ENCODE measurements at places on chromosomes 7 and 10. TPM values are rescaled to one million over a fixed set of nuclear protein-coding genes. Genes with fewer than 3 reads are reported as not detected.

TMEM140 gene
- 12.1 TPM for total RNA-seq

BNIP3 gene
- total RNA-seq, result 81.4 TPM

ADCK2 gene
- 14.1 TPM for total RNA-seq

GALNT17 gene
- not detected for total RNA-seq

GHRHR gene
- not detected for total RNA-seq

AOAH gene
- total RNA-seq, result 0.74 TPM

NCF1 gene
- not detected for total RNA-seq

STOX1 gene
- total RNA-seq, result 0.09 TPM

NUDT1 gene
- 8.3 TPM for total RNA-seq

DNA sequence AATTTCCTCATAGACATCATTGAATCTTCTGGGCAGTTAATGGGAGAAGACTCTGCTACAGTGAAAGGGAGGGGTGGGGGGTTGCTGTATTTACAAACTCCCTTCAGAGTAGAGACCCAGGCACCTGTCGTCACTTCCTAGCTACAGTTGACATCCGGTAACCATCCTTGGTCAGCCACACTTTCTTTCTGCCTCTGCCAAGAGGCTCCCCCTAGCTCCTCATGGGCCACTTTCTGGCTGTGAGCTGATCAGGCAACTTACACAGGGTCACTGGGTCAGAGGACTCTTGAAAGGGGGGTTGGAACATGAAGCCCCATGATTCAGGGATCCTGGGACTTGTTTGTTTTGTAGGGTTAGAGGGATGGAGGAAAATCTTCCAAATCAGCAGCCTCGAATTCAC lies 1.2 kb downstream of the TECPR1 start:
- no peak for DNase-seq

DNA sequence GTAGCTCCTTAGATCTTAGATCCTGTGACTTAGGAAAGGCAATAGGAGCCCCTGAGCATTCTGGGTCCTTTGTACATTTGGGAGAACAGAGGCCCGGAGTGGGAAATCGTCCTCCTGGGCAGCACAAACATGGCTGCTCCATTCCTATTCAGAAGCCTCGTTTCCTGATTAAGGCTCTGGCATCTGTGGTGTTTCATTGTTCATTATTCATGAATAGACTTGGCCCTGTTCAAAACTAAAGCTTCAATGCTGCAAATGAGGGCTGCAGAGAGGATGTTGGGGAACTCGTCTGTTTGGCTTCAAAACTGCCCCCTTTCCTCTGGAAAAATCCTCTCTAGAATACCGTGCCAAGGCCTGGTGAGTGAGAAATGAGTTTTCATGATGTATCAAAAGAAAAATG lies 3.4 kb upstream of the HTRA1 start:
- no peak for DNase-seq

DNA sequence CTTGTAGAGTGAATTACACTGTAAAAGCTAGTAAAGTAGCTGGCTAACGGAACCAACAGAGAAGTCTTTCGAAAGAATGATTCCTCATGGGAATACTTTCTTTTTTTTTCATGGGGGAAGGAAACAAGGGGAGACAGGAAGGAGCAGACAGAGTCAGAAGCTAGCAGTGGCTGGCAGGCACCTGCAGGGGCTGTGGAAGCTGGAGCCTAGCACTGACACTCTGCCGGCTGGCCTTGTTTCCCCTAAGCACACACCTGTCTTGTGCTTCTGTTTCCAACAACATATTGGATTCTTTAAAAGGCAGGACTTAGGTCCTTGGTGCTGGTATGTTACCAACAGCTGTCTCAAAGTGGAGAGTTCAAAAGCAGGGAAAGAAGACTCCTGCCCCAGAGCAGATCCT lies 24.7 kb downstream of the NOD1 start:
- peak; percentile 54 for DNase-seq

DNA sequence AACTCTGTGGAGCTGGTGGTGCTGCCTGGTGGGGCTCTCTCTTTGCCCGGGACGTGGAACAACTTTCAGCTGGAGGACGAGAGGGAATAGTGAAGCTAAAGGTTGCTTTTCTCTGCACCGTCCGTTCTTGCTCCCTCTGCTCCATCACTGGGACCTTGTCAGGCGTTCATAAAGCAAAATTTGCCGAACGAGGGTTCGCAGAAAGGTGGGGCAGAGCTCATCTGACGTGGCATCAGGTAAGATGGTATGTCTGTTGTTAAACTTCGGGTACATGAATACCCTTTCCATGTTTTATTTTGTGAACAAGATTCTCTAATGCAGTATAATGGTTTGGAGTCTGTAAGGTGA lies 416 bp downstream of the BBS9 start:
- DNase-seq, result no peak

DNA sequence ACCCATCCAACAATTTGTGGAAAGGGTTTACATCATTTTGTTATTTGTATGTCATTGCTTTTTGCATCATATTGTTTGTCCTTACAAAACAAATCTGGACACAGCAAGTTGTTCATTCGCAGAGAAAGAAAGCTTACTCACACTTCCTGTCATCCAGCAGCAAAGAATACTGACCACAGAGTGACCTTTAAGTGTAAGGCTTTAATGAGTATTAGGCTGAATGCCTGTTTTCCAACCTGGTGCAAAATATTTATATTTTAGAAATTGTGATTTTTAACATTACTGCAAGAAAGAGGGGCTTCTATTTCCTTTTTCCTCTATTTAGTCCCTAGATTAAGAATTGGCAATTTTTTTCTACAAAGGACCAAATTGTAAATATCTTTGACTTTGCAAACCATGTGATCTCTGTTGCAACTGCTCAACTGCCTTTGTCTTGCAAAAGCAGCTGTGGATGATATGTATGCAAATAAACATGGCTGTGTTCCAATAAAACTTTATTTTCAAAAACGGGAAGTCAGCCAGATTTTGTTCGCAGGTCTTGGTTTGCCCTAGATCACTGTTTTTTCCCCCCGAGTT lies 27.8 kb upstream of the ITGB1 start:
- peak; percentile 87 for DNase-seq

GRCh38 chr10:37434091-37434490 lies 308.7 kb downstream of the ANKRD30A start:
- DNase-seq, result peak; percentile 1

GRCh38 chr10:114698271-114699061 lies 40.4 kb upstream of the ABLIM1 start:
- DNase-seq, result no peak

GRCh38 chr10:17263580-17263979 lies 35.5 kb downstream of the VIM start:
- DNase-seq, result no peak

GRCh38 chr10:98363220-98363619 lies 51.8 kb downstream of the PYROXD2 start:
- no peak for DNase-seq

DNA sequence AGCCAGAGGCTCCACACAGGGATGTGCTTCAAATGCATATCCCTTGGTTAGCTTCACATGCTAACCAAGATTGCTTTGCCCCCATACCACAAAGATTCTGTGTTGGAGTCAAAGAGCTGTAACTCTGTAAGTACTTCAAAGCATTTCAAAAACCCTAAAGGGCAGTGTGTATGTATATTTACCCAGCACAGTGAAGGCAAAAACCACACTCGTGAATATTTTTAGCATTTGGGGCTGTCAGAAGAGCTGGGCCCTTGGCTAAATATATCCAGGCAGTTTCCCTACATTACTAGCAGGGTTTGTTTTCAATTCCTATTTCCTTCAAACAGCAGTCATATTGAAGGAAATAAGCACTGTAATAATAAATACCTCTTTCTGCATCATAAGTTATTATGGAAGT lies 84.2 kb upstream of the STEAP1B start:
- no peak for DNase-seq

DNA sequence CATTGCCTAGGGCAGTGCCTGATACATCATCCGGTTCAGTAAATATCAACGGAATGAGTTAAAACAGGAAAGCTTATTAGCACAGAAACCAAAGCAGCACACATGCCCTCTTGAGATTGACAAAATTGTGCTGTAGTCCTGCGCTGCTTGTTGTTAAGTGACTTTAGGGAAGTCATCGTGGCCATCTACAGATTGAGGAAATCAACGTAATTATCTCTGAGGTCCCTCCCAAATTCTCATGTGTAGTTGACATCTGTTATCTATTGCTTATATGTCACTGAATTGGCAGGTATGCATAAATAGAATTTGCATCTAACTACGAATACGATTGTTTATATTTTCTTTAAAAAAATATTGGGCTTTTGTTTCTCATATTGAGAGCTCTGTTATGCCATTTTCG lies 3.5 kb upstream of the GNB2 start:
- no peak for DNase-seq

DNA sequence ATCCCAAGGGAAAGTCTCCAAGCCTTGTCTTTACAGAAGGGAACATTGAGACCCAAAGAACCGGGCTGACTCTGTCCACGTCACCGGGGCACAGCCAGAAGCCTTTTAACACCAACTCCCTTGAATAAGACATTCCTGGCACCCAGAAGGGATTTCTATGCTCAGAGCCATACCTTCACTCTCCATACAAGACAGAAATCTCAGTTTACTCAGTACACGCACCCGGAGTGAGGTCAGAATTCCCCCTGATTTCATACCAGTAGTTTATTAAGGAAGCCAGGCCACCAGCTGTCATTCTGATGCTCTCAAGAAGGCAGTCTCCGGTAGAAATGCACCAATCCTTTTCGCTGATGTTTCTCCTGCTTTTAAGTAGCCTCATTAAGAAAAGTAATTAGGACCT lies 134.2 kb upstream of the KCNMA1 start:
- DNase-seq, result no peak

DNA sequence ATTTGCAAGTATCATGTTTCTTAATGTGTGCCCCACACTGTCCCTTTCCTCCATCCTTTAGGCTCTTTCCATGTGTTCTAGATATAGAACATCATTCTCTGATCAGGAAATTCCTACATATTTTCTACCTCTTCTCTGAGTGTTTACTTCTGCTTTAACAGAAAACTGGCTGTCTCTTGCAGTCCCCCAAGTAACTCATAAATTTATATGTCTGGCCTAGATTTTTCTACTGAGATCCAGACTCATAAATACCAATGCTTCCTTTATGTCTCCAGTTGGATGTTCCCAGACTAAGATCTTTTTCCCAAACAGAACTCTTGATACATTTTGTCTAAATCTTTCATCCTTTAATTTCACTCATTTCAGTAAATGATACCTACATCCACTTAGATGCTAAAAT lies 181.8 kb downstream of the CDK14 start:
- DNase-seq, result no peak

GRCh38 chr10:10911471-10911921 lies 106.2 kb upstream of the CELF2 start:
- peak; percentile 94 for DNase-seq

DNA sequence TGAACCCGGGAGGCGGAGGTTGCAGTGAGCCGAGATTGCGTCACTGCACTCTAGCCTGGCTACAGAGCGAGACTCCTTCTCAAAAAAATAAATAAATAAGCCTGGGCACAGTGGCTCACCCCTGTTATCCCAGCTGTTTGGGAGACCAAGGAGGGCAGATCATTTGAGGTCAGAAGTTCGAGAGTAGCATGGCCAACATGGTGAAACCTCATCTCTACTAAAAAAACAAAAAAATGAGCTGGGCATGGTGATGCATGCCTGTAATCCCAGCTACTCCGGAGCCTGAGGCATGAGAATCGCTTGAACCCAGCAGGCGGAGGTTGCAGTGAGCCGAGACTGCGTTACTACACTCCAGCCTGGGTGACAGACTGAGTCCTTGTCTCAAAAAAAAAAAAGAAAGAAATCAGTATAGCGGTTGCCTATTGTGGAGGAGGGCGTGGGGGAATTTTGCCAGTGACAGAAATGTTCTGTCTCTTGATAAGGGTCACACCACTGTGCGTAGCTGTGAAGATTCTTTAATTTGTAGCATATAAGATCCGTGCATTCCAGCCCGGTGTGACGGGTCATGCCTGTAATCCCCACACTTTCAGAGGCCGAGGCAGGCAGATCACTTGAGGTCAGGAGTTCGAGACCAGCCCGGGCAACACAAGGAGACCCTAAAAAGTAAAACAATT lies 17.9 kb upstream of the EIF3B start:
- DNase-seq, result no peak

- DNase-seq, result no peak
Observed at GRCh38 chr10:25707572-25707971, 226.5 kb upstream of the MYO3A start.

- no peak for DNase-seq
Observed at GRCh38 chr7:141360416-141360760, 190.8 kb upstream of the AGK start.

DNA sequence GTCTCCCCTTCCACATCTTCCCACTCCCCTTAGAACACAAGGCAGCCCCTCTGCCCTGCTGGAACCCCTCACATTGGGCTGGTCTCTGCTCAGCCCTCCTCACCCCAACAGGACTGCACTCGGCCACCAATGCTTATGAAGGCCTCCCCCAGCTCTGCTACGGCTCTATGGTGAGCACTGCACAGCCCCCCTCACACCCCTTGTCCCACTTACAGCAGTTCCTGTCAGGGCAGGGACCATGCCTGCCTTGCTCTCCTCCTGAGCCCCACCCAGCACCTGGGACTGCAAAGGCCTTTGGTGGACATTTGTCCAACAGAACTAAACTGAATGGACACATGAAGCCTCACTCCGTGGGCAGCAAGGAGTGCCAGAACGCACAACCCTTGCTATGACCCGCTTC lies 171.9 kb downstream of the GRID1 start:
- DNase-seq, result no peak

DNA sequence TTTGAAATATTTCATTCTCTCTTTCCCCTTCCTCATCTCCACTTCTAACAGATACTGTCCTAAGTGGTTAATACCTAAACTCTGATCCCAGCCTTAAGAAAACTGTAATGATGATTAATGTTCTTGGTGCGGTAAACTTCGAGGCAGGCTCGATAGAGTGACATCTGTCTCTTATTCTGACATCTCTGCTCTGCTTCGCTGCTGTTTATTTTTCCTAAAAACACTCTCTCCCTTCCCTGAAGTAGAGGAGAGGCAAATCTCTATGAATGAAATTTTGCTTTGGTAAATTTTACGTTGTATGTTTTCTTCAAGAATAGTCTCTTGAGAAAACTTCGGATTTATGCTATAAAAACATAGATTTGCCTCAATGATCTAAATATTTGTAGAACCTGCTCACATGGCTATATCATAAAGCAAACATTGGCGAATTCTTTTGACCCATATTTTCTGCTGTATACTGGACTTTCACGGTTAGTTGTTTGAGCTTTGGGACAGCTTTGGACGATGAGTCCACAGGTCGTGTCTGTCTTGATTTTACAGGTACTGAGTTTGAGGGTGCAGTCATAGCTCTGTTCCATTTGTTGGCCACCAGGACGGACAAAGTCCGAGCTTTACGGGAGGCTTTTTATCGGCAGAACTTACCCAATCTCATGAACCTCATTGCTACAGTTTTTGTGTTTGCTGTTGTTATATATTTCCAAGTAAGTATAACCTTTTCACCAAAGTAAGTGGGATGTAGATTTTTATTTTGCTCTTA lies 27.1 kb downstream of the SEC61A2 start:
- no peak for DNase-seq

GRCh38 chr7:144439717-144440205 lies 36.3 kb upstream of the NOBOX start:
- no peak for DNase-seq

Data from fibroblast of the aortic adventitia (primary cell).